ENCODE measurements at places on chromosomes 4 and X. TPM values are rescaled to one million over a fixed set of nuclear protein-coding genes. Genes with fewer than 3 reads are reported as not detected.

GRCh38 chr4:140151699-140152012 is 2.3 kb downstream of the MAML3 start:
- peak; percentile 95 for DNase-seq

- DNase-seq = no peak
Measured at GRCh38 chr4:147958057-147958456, 226.2 kb downstream of the ARHGAP10 start.

GRCh38 chrX:53050841-53051240 is 2.3 kb downstream of the GPR173 start:
- DNase-seq = no peak

DNA sequence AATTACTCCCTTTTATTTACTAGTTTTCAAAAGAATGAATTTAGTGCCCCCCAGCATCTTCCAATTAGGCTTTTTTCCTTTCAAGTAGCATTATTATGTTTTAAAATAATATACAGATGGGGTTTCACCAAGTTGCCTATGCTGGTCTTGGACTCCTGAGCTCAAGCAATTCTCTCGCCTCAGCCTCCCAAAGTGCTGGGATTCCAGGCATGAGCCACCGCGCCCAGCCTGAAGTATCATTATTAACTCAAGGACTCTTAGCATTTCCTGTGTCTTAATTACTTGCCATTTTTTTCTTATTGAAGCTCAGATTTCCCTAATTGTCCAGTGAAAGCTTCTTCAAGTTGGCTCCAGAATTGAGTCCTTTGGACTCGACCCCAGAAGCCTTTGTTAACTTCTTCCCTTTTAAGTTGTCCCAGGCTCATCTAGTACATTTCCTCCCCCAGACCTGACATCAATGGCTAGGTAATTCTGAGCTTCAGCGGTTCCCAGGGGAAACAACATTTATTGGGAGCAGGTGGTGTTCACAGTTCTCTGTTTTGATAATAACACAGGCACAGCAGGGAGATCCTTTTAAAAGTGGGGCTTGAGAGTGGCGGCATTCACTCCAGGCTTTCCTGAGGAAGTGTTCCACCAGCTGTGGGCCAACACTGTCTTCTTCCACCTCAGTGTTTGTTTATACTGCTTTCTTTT is 10.0 kb downstream of the SAT1 start:
- DNase-seq = peak; percentile 55

GRCh38 chr4:24089851-24090534 is 200.1 kb upstream of the PPARGC1A start:
- no peak for DNase-seq

DNA sequence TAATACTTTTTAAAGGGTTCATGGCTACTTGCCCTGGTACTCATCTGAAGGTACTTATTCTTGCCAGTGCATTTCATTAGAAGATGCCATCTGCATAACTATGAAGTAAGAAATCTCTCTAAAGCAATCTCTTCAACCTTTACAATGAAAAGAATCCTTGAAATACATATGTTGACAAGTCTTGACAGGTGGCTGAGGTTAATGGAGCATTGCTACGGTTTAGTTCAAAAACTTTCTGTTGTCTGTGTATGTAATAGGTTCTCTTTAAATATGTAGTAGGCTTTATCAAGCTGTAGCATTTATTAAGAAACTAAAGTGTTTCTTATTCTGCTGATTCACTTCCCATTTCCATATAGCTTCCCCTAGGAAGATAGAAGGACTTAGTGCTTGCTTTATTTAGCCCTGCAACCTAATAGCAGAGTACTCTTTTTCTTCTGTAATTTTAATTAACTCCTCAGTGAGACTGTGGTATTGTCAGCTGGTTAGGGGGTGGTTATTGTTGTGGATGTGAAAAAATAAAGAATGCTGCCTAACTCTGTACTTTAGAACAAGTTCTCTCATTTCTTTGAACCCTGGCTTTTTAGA is 39.3 kb downstream of the SLAIN2 start:
- DNase-seq = no peak

DNA sequence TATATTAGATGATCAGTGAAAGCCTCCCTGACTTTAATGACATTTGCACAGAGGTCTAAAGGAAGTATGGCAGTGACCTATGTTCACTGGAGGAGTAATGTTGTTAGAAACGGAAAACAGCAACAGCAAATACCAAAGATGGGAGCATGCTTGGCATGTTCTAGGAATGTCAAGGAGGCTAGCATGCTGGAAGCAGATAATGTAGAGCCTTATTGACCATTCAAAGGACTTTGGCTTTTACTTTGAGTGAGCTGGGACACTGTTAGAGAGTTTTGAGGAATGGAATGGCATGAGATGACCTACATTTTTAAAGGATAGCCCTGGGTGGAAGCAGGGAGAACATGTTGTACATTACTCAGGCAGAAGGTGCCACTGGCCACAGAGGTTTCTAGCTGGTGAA is 6.0 kb downstream of the RPA4 start:
- DNase-seq = no peak

DGKK gene
- total RNA-seq = 0.19 TPM

RAB33B gene
- total RNA-seq = 10.3 TPM

All from neural progenitor cell (in vitro differentiated cells).